Muscle of leg (tissue), 16 donors: ENCODE measurements at places on chromosomes 11 and 22. TPM values are rescaled to one million over a fixed set of nuclear protein-coding genes. Genes with fewer than 3 reads are reported as not detected.
A peak's percentile ranks its signal among the peaks of the same experiment; 100 is the strongest.

Gene RNF26
- total RNA-seq, result 3.0 TPM

Gene LRRC32
- 21.8 TPM for total RNA-seq

Gene SLC1A2
- 1.6 TPM for total RNA-seq

Gene MMP11
- 8.9 TPM for total RNA-seq

Gene CALCA
- not detected for total RNA-seq

Gene KMT2A
- 27.2 TPM for total RNA-seq

Gene MS4A6E
- total RNA-seq, result not detected

Gene LRRN4CL
- 31.6 TPM for total RNA-seq

Gene SLC6A5
- not detected for total RNA-seq

Gene ANKRD42
- 2.7 TPM for total RNA-seq

Gene UBQLN3
- total RNA-seq, result 0.13 TPM

Gene SYT7
- 0.93 TPM for total RNA-seq

Gene IL10RA
- total RNA-seq, result 4.8 TPM

Gene MRPL17
- total RNA-seq, result 37.2 TPM

Gene APOBEC3G
- total RNA-seq, result 3.4 TPM

Gene FXYD6
- total RNA-seq, result 103 TPM

- peak; percentile 75 for DNase-seq
- H3K4me3 ChIP-seq, result no peak overlapping the region
- peak overlapping the region; percentile 75 for H3K27ac ChIP-seq
Observed at GRCh38 chr11:68550485-68550817, 89.9 kb downstream of the PPP6R3 start.

- H3K27ac ChIP-seq, result no peak overlapping the region
- peaks cover 13% of the 10 kb centered on the region for H3K4me1 ChIP-seq
- no peak overlapping the region for H3K4me3 ChIP-seq
- H3K36me3 ChIP-seq, result peaks cover 52% of the 10 kb centered on the region
Observed at GRCh38 chr11:62129590-62130282, 5.9 kb downstream of the INCENP start.

GRCh38 chr22:48320683-48321451, 1506.8 kb downstream of the BRD1 start:
- H3K4me1 ChIP-seq, result peaks cover 5% of the 10 kb centered on the region
- no peak overlapping the region for H3K27ac ChIP-seq
- H3K27me3 ChIP-seq, result no peaks in the 10 kb centered on the region

DNA sequence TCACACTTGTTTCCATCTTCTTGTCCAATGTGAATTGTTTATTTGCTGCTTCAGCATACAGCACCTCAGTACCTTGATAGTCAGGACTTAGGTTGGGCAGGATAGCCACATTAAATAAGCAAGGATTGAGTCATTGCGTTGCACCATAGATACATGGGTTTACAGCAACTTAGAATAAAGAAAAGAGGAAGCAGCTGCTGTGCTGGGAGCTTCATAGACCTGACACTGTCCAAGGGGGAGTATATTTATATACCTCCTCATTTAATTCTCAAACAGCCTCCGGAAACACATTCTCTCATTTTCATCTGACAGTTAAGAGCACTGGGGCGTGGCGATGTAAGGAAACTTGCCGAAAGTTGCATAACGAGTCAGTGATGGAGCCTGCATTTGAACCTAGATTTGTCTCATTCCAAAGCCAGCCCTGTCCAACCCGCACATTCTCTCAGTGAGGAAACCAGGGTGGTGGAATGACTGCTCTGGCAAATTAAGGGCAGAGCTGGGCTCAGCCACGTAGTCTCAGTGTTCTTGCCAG, 42.2 kb downstream of the UBASH3B start:
- H3K4me3 ChIP-seq, result no peak overlapping the region
- H3K27ac ChIP-seq, result no peak overlapping the region
- peaks cover 2% of the 10 kb centered on the region for H3K4me1 ChIP-seq
- peak; percentile 44 for DNase-seq
- no peaks in the 10 kb centered on the region for H3K27me3 ChIP-seq
- no peaks in the 10 kb centered on the region for H3K36me3 ChIP-seq

DNA sequence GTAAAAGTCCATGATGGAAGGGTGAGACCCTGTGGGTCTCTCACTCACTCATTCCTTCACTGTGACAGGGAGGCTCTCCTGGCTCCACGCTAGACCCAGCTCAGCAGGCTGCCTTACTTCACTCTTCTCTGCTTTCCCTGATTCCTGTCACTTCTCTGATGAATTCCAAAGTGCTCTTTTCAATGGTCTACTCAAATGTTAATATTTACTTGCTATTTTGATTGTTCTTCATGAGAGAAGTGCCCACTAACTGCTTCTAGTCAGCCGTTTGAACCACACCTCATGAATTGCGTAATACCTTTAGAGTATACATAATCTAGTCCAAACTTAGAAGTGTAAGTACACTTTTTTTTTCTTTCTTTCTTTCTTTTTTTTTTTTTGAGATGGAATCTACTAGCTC, 1350.2 kb upstream of the RAG2 start:
- no peak overlapping the region for H3K27ac ChIP-seq
- no peak overlapping the region for H3K4me3 ChIP-seq
- no peaks in the 10 kb centered on the region for H3K36me3 ChIP-seq
- peaks cover 6% of the 10 kb centered on the region for H3K4me1 ChIP-seq
- DNase-seq, result no peak

- H3K36me3 ChIP-seq, result no peaks in the 10 kb centered on the region
- peaks cover 11% of the 10 kb centered on the region for H3K4me1 ChIP-seq
- no peaks in the 10 kb centered on the region for H3K27me3 ChIP-seq
Observed at GRCh38 chr11:121741761-121742361, 289.1 kb upstream of the SORL1-AS1 start.

DNA sequence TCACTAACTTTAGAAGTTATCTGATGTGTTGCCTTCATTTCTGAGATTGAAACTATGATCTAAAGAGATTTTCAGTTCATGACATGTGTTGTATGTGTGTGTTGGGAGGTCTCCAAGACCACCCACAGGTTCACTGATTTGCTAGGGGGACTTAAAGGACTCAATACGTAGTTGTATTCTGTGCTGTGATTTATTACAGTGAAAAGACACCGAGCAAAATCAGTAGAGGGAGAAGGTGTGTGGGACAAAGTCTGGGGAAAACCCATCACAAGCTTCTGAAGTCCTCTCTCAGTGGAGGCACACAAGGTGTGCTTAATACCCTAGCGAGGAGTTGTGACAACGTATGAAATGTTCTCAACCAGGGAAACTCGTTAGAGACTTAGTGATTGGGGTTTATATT, 35.6 kb downstream of the RNF169 start:
- H3K4me1 ChIP-seq, result no peaks in the 10 kb centered on the region
- peak; percentile 6 for DNase-seq
- no peaks in the 10 kb centered on the region for H3K36me3 ChIP-seq
- H3K4me3 ChIP-seq, result no peak overlapping the region

GRCh38 chr22:23278883-23279675, 98.8 kb downstream of the BCR start:
- no peak overlapping the region for H3K27ac ChIP-seq
- H3K27me3 ChIP-seq, result peaks cover 4% of the 10 kb centered on the region
- DNase-seq, result no peak
- H3K4me1 ChIP-seq, result peaks cover 30% of the 10 kb centered on the region
- peaks cover 21% of the 10 kb centered on the region for H3K36me3 ChIP-seq

GRCh38 chr11:10623797-10624761, 55.6 kb upstream of the LYVE1 start:
- H3K4me3 ChIP-seq, result no peak overlapping the region
- no peak overlapping the region for H3K27ac ChIP-seq
- H3K27me3 ChIP-seq, result no peaks in the 10 kb centered on the region
- peaks cover 18% of the 10 kb centered on the region for H3K4me1 ChIP-seq

- peak overlapping the region; percentile 83 for H3K4me3 ChIP-seq
- peak overlapping the region; percentile 97 for H3K27ac ChIP-seq
- H3K4me1 ChIP-seq, result peaks cover 19% of the 10 kb centered on the region
- H3K27me3 ChIP-seq, result peaks cover 34% of the 10 kb centered on the region
Observed at GRCh38 chr11:16605389-16605893, 133.0 kb upstream of the C11orf58 start.

DNA sequence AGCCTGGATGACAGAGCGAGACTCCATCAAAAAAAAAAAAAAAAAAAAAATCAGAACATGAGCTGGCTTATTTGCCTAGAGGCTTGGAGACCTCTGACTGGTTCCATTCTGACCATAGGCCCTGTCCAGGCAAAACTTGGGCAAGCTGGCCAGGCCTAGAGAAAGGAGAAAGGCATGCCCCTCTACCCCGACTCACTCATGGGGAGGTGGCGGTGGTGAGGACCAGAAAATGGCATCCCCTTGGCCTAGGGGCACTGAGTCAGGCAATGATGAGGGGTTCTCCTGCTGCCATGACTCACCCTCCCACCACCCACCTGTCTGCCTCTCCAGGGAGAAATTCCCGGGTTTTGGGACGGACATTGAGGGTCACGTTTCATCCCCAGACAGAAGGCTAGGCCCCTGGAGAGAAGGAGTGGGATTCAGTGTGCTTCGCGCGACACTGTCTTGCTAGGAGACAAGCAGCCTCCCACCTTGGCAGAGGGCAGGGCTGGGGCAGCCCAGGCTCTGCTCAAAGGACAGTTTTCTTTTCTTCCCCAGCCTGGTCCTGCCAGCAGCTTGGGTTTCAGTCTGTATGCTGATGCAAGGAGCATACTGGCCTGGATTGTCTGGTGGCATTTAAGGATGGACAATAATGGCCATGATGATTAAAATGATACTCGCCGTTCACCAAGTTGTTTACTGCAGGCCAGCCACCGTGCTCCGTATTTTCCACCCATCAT, 17.2 kb downstream of the TOB2 start:
- H3K27me3 ChIP-seq, result no peaks in the 10 kb centered on the region
- H3K36me3 ChIP-seq, result peaks cover 33% of the 10 kb centered on the region
- DNase-seq, result no peak
- H3K27ac ChIP-seq, result no peak overlapping the region
- no peaks in the 10 kb centered on the region for H3K4me1 ChIP-seq

GRCh38 chr11:65246506-65246905, 15.3 kb upstream of the POLA2 start:
- H3K4me1 ChIP-seq, result no peaks in the 10 kb centered on the region
- no peak overlapping the region for H3K4me3 ChIP-seq
- peaks cover 2% of the 10 kb centered on the region for H3K27me3 ChIP-seq
- no peaks in the 10 kb centered on the region for H3K36me3 ChIP-seq
- H3K27ac ChIP-seq, result no peak overlapping the region
- no peak for DNase-seq

- H3K27ac ChIP-seq, result no peak overlapping the region
- H3K36me3 ChIP-seq, result no peaks in the 10 kb centered on the region
- H3K27me3 ChIP-seq, result no peaks in the 10 kb centered on the region
- no peaks in the 10 kb centered on the region for H3K4me1 ChIP-seq
Observed at GRCh38 chr11:78921509-78921908, 346.8 kb upstream of the NARS2 start.

DNA sequence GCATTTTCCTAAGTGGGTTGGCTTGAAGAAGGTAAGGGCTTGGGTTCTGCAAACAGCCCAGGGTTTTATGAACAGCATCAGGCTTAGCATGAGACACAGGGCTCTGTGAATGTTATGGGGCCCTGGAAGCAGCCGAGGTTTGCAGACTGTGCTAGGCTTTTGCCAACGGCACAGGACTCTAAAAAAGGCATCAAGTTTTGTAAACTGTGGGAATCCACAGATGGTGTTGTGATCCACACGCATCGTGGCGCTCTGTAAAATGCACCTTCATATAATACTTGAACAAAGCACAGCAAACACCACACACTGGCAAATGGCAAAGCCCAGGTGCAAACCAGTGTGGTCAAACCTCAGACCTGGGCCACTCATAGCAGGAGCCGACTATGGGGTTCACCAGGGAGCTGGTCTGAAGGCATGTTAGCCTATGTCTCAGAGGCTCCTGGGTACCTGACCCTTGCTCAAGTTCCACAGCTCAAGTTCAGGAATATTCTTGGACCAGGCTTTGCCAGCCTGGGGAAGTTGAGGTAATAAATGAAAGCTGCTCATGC, 2.4 kb upstream of the SLCO2B1 start:
- no peaks in the 10 kb centered on the region for H3K36me3 ChIP-seq
- peaks cover 2% of the 10 kb centered on the region for H3K27me3 ChIP-seq
- no peak overlapping the region for H3K4me3 ChIP-seq
- H3K27ac ChIP-seq, result no peak overlapping the region
- peaks cover 42% of the 10 kb centered on the region for H3K4me1 ChIP-seq

GRCh38 chr11:69914286-69915150, 95.3 kb upstream of the FGF3 start:
- DNase-seq, result no peak
- peaks cover 40% of the 10 kb centered on the region for H3K4me1 ChIP-seq
- H3K4me3 ChIP-seq, result no peak overlapping the region
- H3K27me3 ChIP-seq, result peaks cover 23% of the 10 kb centered on the region
- H3K27ac ChIP-seq, result no peak overlapping the region

DNA sequence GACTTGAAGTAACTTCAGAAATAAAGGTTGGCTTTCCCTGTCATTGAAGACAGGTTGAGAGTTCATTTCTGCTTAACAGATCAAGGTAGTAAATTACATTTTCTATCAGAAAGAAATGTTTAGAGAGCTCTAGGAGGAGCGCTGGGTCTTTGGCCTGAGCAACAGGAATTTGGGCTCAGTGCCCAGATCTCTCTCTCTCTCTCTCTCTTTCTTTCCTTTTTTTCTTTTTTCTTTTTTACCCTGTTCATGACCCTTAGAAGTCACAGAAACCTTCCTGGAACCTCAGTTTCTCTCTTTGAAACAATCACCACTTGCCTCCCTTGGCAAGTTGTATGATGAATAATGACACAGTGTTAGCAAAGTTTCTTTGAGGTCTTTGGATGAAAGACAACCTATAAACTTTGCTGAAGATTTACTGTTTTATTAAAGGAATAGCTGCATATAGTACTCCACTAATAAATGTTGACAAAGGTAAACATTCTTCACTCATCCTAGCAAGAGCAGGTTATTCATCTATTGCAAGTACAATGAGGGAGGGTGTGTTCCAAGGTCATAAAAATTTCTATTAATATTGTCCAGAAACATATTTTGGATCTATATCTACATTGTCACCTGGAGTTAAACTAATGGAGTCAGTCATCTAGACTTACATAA, 35.5 kb upstream of the RASSF10 start:
- H3K4me3 ChIP-seq, result no peak overlapping the region
- H3K27me3 ChIP-seq, result peaks cover 2% of the 10 kb centered on the region
- peak; percentile 21 for DNase-seq
- H3K4me1 ChIP-seq, result no peaks in the 10 kb centered on the region
- no peak overlapping the region for H3K27ac ChIP-seq

DNA sequence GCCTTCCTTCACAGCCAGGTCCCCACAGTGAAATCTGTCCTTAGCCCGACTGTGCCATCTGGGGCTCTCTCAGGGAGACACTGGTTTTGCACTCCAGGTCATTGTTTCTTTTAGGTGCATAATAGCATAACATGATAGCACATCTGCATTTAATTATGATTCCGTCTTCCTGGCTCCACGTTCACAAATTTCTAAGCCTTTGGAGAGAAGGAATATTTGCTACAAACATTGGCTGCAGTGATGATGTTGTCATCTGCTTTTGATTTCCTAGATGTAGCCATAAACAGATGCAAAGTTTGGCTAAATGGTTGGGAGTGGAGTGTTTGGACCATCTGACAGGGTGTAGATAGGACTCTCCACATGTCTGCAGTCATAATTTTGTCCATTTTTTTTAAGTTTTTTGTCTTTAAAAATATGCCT, 12.0 kb upstream of the CAT start:
- H3K36me3 ChIP-seq, result no peaks in the 10 kb centered on the region
- no peak overlapping the region for H3K27ac ChIP-seq
- H3K27me3 ChIP-seq, result no peaks in the 10 kb centered on the region
- H3K4me1 ChIP-seq, result no peaks in the 10 kb centered on the region
- peak; percentile 97 for DNase-seq
- no peak overlapping the region for H3K4me3 ChIP-seq
